ENCODE measurements at places on chromosomes 2 and 18.

- no peak for DNase-seq
These were observed 420.6 kb downstream of the IRS1 start for GRCh38 chr2:226378753-226379705.

DNA sequence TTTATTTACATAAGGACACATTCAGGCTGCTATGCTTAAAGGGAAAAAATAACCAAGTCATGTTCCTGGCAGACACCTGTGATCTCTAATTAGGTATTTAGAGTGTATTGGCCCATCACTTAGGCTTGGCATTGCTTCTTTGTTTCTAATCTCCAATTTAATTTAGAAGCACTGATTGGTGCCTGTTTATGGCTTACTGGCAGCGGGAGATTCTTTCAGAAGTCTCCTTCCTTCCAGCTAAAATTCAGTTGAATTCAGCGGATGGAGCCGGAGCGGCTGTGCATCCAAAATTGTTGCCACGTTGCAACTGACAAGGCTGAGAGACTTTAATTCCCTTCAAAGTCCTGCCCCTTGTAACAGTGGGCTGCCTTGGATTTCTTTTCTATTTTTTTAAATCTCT, 66.5 kb downstream of the VWA3B start:
- DNase-seq: no peak

DNA sequence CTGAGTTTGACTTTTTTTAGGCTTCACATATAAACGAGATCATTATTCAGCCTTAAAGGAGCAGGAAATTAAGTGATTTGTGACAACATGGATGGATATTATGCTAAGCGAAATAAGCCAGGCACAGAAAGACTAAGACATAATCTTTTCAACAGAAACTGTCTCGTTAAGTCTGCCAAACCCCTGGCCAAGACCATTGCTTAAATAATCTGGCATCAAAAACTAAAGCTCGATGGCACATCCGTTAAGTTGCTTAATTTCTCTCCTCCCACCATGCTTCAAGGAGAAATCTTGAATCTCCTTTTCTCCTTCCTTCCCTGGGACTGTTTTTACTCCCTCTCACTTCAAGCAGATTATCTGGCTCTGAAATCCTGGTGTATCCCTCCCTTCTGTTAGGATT, 140.3 kb downstream of the GALNT14 start:
- DNase-seq: no peak

DNA sequence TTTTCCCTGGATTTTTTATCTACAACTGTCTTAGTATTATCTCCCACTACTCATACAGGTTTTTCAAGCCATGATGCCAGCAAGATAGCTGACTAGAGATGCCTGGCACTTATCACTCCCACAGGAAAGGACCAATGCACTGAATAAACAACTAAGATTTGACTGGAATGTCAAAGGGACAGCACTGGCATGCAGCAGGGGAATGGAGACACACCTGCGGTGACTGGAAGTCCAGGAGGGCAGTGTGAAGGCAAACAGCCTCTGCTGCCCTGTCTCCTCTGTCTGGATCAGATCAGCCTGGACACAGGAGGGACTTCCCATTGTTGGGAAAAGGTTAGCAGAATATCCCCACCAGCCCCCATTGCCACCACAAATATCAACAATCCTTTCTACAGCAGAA, 85.1 kb downstream of the TMEM237 start:
- no peak for DNase-seq

- DNase-seq: no peak
These were observed 16.6 kb downstream of the SP110 start for GRCh38 chr2:230203110-230203676.

GRCh38 chr2:99648178-99648844, 158.5 kb upstream of the REV1 start:
- no peak for DNase-seq

GRCh38 chr2:65660340-65660739, 227.9 kb upstream of the SPRED2 start:
- no peak for DNase-seq

DNA sequence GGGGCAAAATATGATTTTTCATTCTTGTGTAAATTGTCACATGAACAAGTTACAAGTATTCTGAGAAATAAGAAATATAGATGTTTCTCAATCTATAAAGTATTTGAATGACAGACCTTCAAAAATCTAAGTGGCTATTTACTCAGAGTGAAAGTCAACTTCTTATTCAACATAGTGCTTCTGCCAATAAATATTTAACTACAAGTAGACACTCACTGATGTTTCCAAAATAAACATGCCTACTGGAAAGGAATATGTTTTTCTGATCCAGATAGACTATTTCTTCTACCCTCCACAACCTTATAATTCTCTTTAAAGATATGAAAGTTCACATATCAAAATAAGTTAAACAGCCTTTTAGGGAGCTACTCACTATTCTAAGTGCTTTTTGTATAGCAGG, 296.3 kb downstream of the DSC3 start:
- DNase-seq: no peak

GRCh38 chr2:227035711-227036367, 128.2 kb downstream of the COL4A4 start:
- no peak for DNase-seq

DNA sequence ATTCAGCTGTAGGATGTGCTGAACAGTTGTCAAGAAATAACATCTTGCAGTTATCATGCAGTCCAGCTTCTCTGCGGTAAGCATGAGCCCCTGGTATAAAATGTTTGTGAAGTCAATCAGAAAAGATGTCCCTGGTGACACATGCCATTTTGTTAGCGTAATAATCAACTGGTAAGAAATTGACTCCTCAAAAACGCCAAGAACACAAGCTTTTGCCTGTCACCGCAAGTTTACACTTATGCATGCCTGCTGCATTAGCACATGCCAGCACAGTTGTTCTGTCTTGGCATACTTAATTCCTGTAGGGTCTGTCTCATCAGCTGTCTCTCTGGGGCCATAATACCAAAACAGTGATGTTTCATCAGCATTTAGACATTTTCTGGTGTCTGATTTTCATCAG, 524.8 kb upstream of the DSEL start:
- DNase-seq: no peak

GRCh38 chr2:171056307-171056706, 104.4 kb downstream of the TLK1 start:
- DNase-seq: no peak

GRCh38 chr2:120441744-120442471, 96.0 kb downstream of the INHBB start:
- no peak for DNase-seq

GRCh38 chr2:227378371-227378782, 729 bp downstream of the TM4SF20 start:
- DNase-seq: no peak

DNA sequence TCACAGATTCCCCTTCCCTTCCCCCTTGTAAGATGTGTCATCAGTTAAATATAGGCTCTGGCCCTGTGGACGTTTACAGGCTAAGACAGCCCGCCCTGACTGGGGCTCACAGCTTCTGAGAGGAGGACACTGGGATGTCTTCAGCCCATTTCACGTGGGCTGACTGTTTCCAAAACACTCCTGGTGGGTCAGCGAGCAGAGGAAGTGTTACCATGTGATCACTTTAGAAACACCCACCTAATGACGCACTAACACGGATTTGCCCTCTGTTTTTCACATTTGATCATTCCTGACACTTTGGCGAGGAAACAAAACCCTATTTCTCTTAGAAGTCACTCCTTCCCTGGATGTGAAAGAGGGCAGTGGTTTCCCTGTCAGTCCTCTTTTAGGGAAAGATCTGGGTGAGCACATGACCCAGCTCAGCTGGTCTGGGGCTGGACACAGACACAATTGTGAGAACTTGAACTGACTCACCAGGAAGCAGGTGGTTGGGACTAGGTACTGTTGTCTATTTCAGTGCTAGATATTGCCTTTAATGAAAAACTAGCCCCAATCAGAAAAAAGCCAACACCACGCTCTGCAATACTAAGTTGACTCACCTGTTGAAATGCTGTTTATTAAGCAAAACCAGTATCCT, 38.8 kb downstream of the BMP10 start:
- no peak for DNase-seq

- DNase-seq: no peak
These were observed 53.3 kb upstream of the SLC5A7 start for GRCh38 chr2:107932979-107933378.

- DNase-seq: no peak
These were observed 535 bp downstream of the HOXD3 start for GRCh38 chr2:176157499-176158185.
